Purkinje cell (primary cell): ENCODE measurements at places on chromosomes 3 and 15. TPM values are rescaled to one million over a fixed set of nuclear protein-coding genes. Genes with fewer than 3 reads are reported as not detected.

The LRRC28 gene
- polyA plus RNA-seq, result 16.1 and 31.0 TPM in 2 replicates

The CRABP1 gene
- 2.5 TPM in 1 of 2 replicates, not detected in the other for polyA plus RNA-seq

The CP gene
- 0.85 TPM in 1 of 2 replicates, not detected in the other for polyA plus RNA-seq

The MRAS gene
- 22.5 and 24.3 TPM in 2 replicates for polyA plus RNA-seq

The NEIL1 gene
- 2.0 and 6.4 TPM in 2 replicates for polyA plus RNA-seq

The SI gene
- not detected in 2 replicates for polyA plus RNA-seq

The AHSG gene
- not detected in 2 replicates for polyA plus RNA-seq

The ROPN1 gene
- polyA plus RNA-seq, result 2.9 TPM in 1 of 2 replicates, not detected in the other

The LYZL4 gene
- polyA plus RNA-seq, result not detected in 2 replicates

The SEMA3G gene
- 0.20 TPM in 1 of 2 replicates, not detected in the other for polyA plus RNA-seq

The CKMT1A gene
- 53.6 and 81.7 TPM in 2 replicates for polyA plus RNA-seq

The CLDN18 gene
- polyA plus RNA-seq, result not detected in 2 replicates

The ST3GAL6 gene
- 39.4 and 46.5 TPM in 2 replicates for polyA plus RNA-seq

The TMEM44 gene
- 0.77 and 2.6 TPM in 2 replicates for polyA plus RNA-seq

The STX19 gene
- polyA plus RNA-seq, result 38.6 and 50.6 TPM in 2 replicates

The NR2F2 gene
- polyA plus RNA-seq, result 38.7 and 46.0 TPM in 2 replicates

The SCAP gene
- polyA plus RNA-seq, result 8.5 and 17.1 TPM in 2 replicates

The DLL4 gene
- polyA plus RNA-seq, result 0.08 TPM in 1 of 2 replicates, not detected in the other

The NANOGP8 gene
- polyA plus RNA-seq, result not detected in 2 replicates

The FAM81A gene
- polyA plus RNA-seq, result 6.5 and 9.7 TPM in 2 replicates

The SUSD5 gene
- 0.62 and 0.97 TPM in 2 replicates for polyA plus RNA-seq

The DUOXA2 gene
- polyA plus RNA-seq, result not detected in 2 replicates

The IP6K1 gene
- 2.9 and 3.6 TPM in 2 replicates for polyA plus RNA-seq

The FOXB1 gene
- not detected in 2 replicates for polyA plus RNA-seq

The TPRG1 gene
- 0.64 TPM in 1 of 2 replicates, not detected in the other for polyA plus RNA-seq

The GOLGA8S gene
- 0.19 and 0.53 TPM in 2 replicates for polyA plus RNA-seq

The FGF12 gene
- 106 and 149 TPM in 2 replicates for polyA plus RNA-seq

The GHSR gene
- polyA plus RNA-seq, result not detected in 2 replicates

The ZNF148 gene
- 31.7 and 37.7 TPM in 2 replicates for polyA plus RNA-seq

The SERPINI1 gene
- 687 and 886 TPM in 2 replicates for polyA plus RNA-seq
